ENCODE measurements at places on chromosomes 7 and 10. TPM values are rescaled to one million over a fixed set of nuclear protein-coding genes. Genes with fewer than 3 reads are reported as not detected.
A peak's percentile ranks its signal among the peaks of the same experiment; 100 is the strongest.

DNA sequence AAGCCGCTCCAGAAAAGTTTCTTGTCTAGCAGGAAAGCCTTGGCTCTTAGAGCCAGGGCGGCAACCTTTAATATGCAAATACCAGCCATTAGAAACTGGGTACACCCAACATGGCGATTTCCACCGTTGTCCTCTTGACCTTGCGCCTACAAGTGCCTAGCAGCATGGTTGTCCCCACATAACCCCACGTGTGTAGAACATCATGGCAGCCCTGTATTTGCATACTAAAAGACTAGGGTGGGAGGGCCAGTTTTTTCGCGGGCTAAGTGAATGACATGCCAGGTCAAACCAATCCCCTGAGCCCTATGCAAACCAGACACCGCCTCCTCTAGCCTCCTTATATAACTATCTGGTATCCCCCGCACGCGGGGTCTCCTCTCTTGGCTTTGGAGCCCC is 58.4 kb upstream of the FZD8 start:
- H3K4me3 ChIP-seq = no peak overlapping the region
- H3K27ac ChIP-seq = no peak overlapping the region
- no peaks in the 10 kb centered on the region for H3K4me1 ChIP-seq
- no peaks in the 10 kb centered on the region for H3K36me3 ChIP-seq
- H3K27me3 ChIP-seq = no peaks in the 10 kb centered on the region

- H3K4me1 ChIP-seq = no peaks in the 10 kb centered on the region
- no peak for DNase-seq
- no peak overlapping the region for H3K4me3 ChIP-seq
- no peak overlapping the region for H3K27ac ChIP-seq
Measured at GRCh38 chr10:106189292-106189691, 975.2 kb downstream of the SORCS1 start.

- H3K27me3 ChIP-seq = no peaks in the 10 kb centered on the region
- H3K27ac ChIP-seq = no peak overlapping the region
- H3K36me3 ChIP-seq = no peaks in the 10 kb centered on the region
- H3K4me1 ChIP-seq = no peaks in the 10 kb centered on the region
Measured at GRCh38 chr10:127468632-127469031, 80.5 kb upstream of the NPS start.

GRCh38 chr10:42380926-42381547 is 257.3 kb downstream of the ZNF33B start:
- no peaks in the 10 kb centered on the region for H3K27me3 ChIP-seq
- H3K27ac ChIP-seq = no peak overlapping the region
- DNase-seq = no peak
- H3K36me3 ChIP-seq = no peaks in the 10 kb centered on the region

GRCh38 chr7:45923818-45924217 is 2.7 kb upstream of the IGFBP3 start:
- no peak for DNase-seq
- H3K27ac ChIP-seq = peak overlapping the region; percentile 47
- no peaks in the 10 kb centered on the region for H3K36me3 ChIP-seq
- no peak overlapping the region for H3K4me3 ChIP-seq
- H3K27me3 ChIP-seq = peaks cover 9% of the 10 kb centered on the region

The SEPTIN14 gene
- total RNA-seq = not detected

The CUEDC2 gene
- total RNA-seq = 49.1 TPM

The PDK4 gene
- total RNA-seq = 0.29 TPM

The MAGI2 gene
- total RNA-seq = 5.8 TPM

The CPXM2 gene
- 5.5 TPM for total RNA-seq

The GSTK1 gene
- total RNA-seq = 97.5 TPM
